ENCODE measurements at places on chromosomes 4 and X. TPM values are rescaled to one million over a fixed set of nuclear protein-coding genes. Genes with fewer than 3 reads are reported as not detected.
A peak's percentile ranks its signal among the peaks of the same experiment; 100 is the strongest.

DNA sequence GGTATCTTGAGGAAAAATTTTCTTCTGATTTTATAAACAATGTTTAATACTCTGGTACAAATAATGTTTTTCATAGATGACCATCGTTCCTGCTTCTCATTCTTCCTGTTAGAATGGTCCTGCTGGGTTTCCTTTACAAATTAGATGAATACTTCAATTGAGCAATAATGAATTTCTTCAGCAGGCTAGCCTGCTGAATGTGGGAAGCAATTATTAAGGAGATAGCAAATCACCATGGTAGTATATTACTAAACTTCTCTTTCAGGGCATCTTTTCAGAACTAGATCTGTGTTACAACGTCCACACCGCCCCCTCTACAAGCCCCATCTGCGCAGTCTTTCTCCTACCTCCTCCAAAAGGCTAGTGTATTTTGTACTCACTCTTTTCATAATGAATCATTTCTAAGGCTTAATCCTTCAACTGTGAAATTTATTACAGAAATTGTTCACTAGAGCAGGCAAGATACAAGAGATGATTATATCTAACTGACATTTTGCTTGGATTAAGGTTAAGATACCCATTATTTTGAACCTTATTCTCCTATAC lies 38.4 kb downstream of the GPRIN3 start:
- no peak overlapping the region for H3K27ac ChIP-seq
- no peaks in the 10 kb centered on the region for H3K27me3 ChIP-seq
- H3K36me3 ChIP-seq: no peaks in the 10 kb centered on the region
- H3K4me1 ChIP-seq: no peaks in the 10 kb centered on the region
- DNase-seq: no peak

GRCh38 chrX:38220415-38221390 lies at the start of gene SRPX:
TSS of gene SRPX (minus strand) at chrX:38220871. CDS start at chrX:38220792, 79 bp downstream.
- no peaks in the 10 kb centered on the region for H3K4me1 ChIP-seq
- H3K27me3 ChIP-seq: peaks cover 7% of the 10 kb centered on the region
- DNase-seq: no peak
- H3K4me3 ChIP-seq: 0 out of 2 replicates have a peak within 1 kb of the TSS, but pooled peaks have one; percentile 16

DNA sequence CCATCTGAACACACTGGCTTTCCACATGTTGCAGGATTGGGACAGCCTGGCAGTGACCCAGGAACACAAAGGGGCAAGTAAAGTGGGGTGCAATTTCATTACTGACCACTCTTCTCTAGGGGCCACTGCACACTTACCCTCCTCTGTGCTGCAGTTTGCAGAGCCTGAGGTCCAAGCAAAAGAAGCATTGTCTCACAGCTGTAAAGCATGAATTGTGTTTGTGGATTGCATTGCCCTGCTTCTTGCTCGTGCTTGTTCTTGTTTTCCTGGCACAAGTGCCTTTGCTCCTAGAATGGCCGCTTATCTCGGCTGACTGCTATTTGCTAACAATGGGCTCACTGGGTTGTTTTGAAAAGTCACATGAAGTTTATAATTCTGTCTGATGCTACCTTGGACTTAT lies 209.1 kb upstream of the JADE1 start:
- no peaks in the 10 kb centered on the region for H3K36me3 ChIP-seq
- H3K27me3 ChIP-seq: no peaks in the 10 kb centered on the region
- no peak for DNase-seq
- H3K4me1 ChIP-seq: no peaks in the 10 kb centered on the region
- no peak overlapping the region for H3K27ac ChIP-seq

The VEGFC gene
- not detected for polyA plus RNA-seq

DNA sequence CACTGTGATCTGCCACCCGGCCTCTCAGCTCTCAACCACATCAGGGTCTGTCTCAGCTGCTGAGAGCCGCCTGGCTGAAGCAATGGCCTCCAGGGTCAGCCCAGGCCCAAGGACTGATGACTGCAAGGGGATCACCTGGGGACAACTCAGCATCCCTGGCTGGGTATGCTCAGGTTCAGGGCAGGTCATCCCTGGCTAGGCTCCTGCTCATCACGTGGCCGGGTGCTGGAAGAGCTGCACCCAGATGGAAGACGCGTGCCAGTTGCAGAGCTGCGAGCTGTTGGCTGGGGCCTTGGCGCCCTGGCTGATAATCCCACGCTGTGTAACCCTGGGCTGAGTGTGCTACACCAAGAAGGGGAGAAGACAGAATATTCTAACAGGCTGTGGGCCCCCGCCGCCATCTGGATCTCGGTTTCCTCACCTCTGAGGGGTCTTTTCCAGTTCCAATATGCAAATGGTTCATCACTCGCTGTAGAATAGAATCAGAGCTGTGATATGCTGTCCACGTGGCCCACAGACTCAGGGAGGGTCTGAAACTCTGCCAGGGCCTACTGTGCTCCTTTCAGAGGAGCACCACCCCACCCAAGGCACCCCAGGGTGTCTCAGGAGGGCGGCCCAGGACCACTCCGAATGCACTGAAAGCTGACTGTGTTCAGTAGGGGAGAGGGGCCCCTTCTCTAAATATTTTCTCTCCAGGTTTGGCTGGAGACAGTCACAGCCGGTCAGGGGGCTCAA lies 338.8 kb downstream of the BCOR start:
- DNase-seq: no peak
- no peak overlapping the region for H3K27ac ChIP-seq
- no peaks in the 10 kb centered on the region for H3K4me1 ChIP-seq
- no peak overlapping the region for H3K4me3 ChIP-seq
- no peaks in the 10 kb centered on the region for H3K27me3 ChIP-seq
- no peaks in the 10 kb centered on the region for H3K36me3 ChIP-seq

The MAGED2 gene
- polyA plus RNA-seq: 47.8 TPM

GRCh38 chr4:83723609-83724008 lies 187.7 kb downstream of the GPAT3 start:
- no peak overlapping the region for H3K4me3 ChIP-seq
- no peaks in the 10 kb centered on the region for H3K36me3 ChIP-seq
- H3K27me3 ChIP-seq: no peaks in the 10 kb centered on the region
- H3K4me1 ChIP-seq: no peaks in the 10 kb centered on the region
- DNase-seq: no peak

The DSPP gene
- polyA plus RNA-seq: not detected

The STX18 gene
- 31.7 TPM for polyA plus RNA-seq

DNA sequence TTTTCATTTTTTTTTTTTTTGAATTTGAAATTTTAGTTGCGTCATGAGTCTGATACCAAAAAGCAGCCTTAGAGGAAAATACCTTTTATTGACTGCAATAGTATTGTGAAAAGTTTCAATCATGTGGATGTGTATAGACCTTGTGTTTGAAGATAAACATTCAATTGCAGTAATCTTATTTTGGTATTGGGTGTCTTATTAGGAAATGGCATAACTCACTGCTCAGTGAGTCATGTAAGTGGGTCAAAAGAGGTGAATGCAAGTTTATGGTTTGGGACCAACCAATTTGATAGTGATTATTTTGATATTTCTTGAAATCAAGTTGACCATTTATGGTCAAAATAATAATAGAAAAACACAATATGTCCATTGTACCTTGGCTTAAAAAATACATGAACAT lies 627.8 kb upstream of the SLIT2 start:
- DNase-seq: no peak
- no peak overlapping the region for H3K27ac ChIP-seq
- no peaks in the 10 kb centered on the region for H3K4me1 ChIP-seq
- H3K36me3 ChIP-seq: no peaks in the 10 kb centered on the region
- no peak overlapping the region for H3K4me3 ChIP-seq

DNA sequence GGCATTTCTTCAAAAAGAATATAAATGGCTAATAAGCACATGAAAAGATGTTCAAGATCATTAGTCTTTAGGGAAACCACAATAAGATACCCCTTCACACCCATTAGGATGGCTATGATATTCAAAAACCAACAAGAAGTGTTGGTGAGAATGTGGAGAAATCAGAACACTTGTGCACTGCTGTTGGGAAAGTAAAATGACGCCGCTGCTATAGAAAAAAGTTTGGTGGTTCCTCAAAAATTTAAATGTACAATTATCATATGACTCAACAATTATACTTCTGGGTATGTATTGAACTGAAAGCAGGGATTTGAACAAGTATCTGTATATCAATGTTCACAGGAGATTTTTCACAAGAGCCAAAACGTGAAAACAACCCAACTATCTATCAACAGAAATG lies 29.4 kb upstream of the NEUROG2 start:
- no peaks in the 10 kb centered on the region for H3K36me3 ChIP-seq
- H3K4me1 ChIP-seq: no peaks in the 10 kb centered on the region
- DNase-seq: no peak
- H3K27me3 ChIP-seq: no peaks in the 10 kb centered on the region

GRCh38 chrX:88325634-88326033 lies 421.4 kb upstream of the CPXCR1 start:
- no peak for DNase-seq
- H3K27ac ChIP-seq: no peak overlapping the region

The BCORL1 gene
- polyA plus RNA-seq: 1.3 TPM

The GALNTL6 gene
- polyA plus RNA-seq: not detected

DNA sequence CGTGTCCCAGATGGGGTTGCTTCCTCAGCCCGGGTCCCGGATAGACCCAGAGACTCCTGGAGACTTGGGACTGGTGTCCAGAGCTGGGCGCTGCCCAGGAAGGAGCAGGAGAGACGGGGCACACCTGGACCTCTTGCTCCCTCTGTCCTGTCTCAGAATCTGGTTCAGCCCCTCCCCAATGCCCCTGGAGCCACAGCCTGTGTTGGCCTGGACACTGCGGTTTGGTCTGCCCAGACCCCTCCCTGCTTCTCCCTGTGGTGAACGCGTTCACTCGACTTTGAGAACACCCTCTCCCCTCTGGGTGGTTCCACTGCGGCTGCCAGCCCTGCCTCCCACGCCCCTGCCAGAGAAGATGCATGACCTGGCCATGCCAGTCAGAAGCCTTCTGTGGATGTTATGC lies 111.1 kb downstream of the HMX1 start:
- no peaks in the 10 kb centered on the region for H3K36me3 ChIP-seq
- H3K4me1 ChIP-seq: no peaks in the 10 kb centered on the region
- no peak overlapping the region for H3K27ac ChIP-seq
- no peaks in the 10 kb centered on the region for H3K27me3 ChIP-seq
- H3K4me3 ChIP-seq: no peak overlapping the region

GRCh38 chrX:19879735-19880378 lies 7.5 kb downstream of the SH3KBP1 start:
- H3K36me3 ChIP-seq: no peaks in the 10 kb centered on the region
- DNase-seq: no peak
- peak overlapping the region; percentile 34 for H3K27ac ChIP-seq
- no peak overlapping the region for H3K4me3 ChIP-seq
- H3K27me3 ChIP-seq: no peaks in the 10 kb centered on the region

- H3K27ac ChIP-seq: no peak overlapping the region
- H3K36me3 ChIP-seq: no peaks in the 10 kb centered on the region
- no peak overlapping the region for H3K4me3 ChIP-seq
- H3K4me1 ChIP-seq: peaks cover 21% of the 10 kb centered on the region
- DNase-seq: no peak
Measured at GRCh38 chr4:88610771-88611170, 18.5 kb downstream of the HERC3 start.

DNA sequence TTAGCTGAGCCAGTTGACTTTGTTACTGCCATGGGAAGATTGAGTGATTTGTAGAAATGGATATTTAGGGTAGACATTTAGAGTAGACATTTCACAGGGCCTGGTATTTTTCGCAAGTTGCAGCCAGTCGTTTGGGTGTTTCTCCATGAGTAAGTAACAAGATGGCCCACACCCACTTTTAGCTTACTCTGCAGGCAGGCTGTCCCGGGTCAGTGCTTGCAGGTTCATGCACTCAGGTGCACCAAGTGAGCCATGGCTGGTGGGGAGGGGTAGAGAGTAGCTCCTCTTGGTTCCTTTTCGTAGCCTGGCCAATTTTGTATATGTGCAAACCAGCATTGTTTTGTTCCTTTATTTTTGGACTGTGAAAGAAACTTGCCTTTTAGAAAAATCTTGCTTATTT lies 145.6 kb downstream of the POLA1 start:
- H3K4me1 ChIP-seq: no peaks in the 10 kb centered on the region
- H3K36me3 ChIP-seq: no peaks in the 10 kb centered on the region
- H3K27me3 ChIP-seq: no peaks in the 10 kb centered on the region
- H3K27ac ChIP-seq: no peak overlapping the region
- DNase-seq: no peak

GRCh38 chr4:46931981-46932380 lies 22.9 kb upstream of the COX7B2 start:
- H3K27me3 ChIP-seq: no peaks in the 10 kb centered on the region
- H3K36me3 ChIP-seq: no peaks in the 10 kb centered on the region
- no peaks in the 10 kb centered on the region for H3K4me1 ChIP-seq

GRCh38 chr4:3838437-3839380 lies 72.5 kb downstream of the ADRA2C start:
- no peak overlapping the region for H3K4me3 ChIP-seq
- no peak overlapping the region for H3K27ac ChIP-seq
- no peak for DNase-seq
- no peaks in the 10 kb centered on the region for H3K27me3 ChIP-seq

DNA sequence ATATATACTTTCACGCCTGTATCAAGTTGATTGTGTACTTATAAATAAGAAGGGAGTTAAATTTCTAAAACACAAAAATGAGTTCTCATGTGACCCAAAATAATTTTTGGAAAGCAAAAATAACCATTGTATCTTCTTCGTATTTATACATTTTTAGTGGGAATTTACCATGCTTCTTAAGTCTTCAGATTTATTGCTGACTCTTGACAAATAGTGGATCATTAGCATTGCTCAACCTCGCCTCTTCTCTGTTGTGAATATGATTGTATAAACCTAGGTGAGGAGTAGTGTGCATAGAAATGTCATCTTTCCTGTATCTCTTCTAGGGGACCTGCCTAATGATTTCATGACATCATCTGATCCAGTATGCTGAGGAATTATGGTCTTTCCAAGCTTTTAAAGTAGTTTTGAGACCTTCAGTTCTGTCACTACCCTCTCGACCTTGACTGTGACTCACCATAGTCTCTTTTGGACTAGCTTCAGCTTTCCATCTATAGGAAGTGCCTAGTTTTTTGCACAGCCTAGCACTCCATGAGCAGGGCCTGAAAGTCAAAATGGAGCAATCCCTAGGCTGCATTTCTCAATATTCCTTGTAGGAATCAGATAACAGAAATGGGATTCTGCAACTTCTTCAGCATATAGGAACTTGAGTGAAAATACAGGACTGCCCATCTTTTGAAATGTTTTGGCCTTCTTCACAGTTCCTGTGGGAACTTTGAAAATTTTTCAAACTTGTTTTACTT lies 157.6 kb downstream of the ARX start:
- no peaks in the 10 kb centered on the region for H3K36me3 ChIP-seq
- H3K4me3 ChIP-seq: no peak overlapping the region
- H3K27me3 ChIP-seq: no peaks in the 10 kb centered on the region
- no peak overlapping the region for H3K27ac ChIP-seq

GRCh38 chrX:151852294-151852693 lies 60.4 kb upstream of the MAGEA4 start:
- H3K36me3 ChIP-seq: no peaks in the 10 kb centered on the region
- H3K4me3 ChIP-seq: no peak overlapping the region
- no peaks in the 10 kb centered on the region for H3K4me1 ChIP-seq
- no peak overlapping the region for H3K27ac ChIP-seq
- H3K27me3 ChIP-seq: no peaks in the 10 kb centered on the region
